ENCODE measurements at places on chromosomes 3 and 15.

- DNase-seq, result no peak
Observed at GRCh38 chr3:4849739-4850138, 129.5 kb upstream of the BHLHE40 start.

GRCh38 chr3:126706631-126707030 is 2.6 kb downstream of the CHCHD6 start:
- DNase-seq, result no peak

- DNase-seq, result no peak
Observed at GRCh38 chr15:89785774-89786140, 9.6 kb downstream of the MESP2 start.

DNA sequence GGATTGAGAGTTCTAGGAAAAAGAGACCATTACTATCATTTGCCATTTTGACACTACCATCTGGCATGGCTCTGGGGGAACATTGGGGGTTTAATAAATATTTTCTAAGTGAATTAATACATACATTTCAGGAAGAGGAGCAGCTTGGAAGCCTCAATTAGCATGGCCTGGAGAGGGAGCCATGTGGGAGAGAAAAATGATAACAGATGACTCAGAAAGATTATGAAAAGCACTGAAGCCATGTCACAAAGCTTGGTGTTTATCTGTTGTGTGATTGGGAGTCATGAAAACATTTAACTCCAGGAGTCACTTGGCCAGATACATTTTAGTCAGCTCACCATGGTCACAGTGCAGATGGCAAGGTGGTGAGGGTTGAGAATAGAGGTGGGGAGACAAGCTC is 121.0 kb downstream of the SSR3 start:
- no peak for DNase-seq

- DNase-seq, result no peak
Observed at GRCh38 chr3:101735833-101736232, 11.4 kb downstream of the CEP97 start.

GRCh38 chr3:143139762-143140161 is 20.2 kb downstream of the CHST2 start:
- DNase-seq, result no peak

DNA sequence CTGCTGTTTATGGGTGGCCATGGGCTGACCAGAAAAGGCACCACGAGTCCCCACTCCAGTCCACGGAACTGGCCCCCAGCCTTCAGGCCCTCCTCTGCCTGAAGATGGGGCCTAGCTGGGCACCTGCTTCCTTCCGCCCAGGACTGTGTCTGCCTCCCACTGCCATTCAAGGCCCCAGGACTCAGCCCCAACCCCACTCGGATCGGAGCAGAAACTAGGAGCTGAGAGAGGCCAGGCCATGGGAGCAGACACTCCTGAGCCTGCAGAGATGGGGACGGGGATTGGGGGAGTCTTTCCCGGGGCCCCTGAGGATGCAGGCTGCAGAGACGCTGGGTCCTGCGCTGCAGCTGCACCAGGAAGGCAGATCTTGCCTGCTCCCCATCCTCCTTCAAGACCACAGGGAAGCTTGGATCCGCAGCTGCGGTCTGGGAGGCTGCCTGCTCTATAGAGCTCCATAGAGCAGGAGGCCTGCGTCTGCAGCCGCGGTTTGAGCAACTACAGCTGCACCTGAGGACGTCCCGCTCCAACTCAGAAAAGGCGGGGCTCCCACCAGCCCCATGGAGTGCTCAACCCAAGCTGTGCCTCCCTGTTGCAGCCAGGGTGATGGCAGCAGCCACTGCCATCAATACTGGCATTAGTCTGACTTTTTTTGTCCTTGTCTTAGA is 383.9 kb upstream of the TMCO5A start:
- no peak for DNase-seq

DNA sequence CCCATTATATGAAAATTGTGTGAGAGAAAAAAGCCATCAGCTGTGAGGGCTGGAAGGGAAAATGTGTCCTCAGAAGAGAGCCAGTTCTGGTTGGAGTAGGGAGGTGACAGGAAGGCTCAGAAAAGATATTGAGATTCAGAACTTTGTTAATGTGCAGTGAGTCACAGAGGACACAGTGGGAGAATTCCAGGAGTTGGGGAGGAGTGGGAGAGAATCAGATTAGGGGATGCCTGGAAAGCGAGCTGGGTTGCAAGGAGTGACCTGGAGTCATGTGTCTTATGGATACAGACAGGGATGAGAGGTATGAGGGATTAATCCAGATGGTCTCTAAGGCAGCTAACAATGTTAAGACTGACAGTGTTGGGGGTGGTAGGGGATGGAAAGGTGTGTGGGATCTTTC is 67.5 kb downstream of the CHST2 start:
- DNase-seq, result no peak

- DNase-seq, result no peak
Observed at GRCh38 chr3:23735535-23736326, 70.0 kb upstream of the UBE2E1 start.

DNA sequence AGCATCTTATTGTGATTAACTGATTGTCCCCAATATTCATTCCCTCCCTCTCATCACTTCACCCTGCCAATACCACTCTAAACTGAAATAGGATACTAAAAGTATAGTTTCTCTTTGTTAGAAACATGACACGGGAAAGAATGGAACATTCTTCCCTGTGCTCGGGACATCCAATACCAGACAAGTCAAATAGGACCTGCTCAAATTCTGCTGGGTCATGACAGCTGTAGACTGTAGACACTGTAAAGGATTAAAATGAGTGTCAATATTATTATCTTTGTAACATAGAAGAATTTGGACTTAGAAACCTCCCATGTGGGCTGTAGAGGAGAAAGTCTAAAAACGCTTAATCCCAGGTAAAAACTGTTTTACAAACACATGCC is 315.0 kb upstream of the NR2E3 start:
- DNase-seq, result no peak

GRCh38 chr3:106578911-106579310 is 710.1 kb upstream of the CBLB start:
- DNase-seq, result no peak

DNA sequence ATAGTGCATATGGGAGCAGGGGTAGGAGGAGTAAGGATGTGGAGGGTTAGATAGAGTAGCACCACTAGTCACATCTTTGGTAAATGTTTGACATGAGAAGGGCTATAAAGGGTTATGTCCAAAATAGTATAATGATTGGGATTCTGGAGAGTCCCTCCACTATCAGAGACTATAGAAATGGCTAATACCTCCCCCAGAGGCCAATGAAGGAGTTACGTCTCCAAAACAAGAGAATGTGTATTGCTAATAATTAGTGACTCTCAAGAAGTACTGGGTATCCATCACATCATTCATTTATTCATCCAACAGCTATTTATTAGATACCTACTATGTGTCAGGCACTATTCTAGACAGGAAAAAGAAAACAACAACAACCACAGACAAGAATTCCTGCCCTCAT is 203.7 kb upstream of the UMPS start:
- no peak for DNase-seq

DNA sequence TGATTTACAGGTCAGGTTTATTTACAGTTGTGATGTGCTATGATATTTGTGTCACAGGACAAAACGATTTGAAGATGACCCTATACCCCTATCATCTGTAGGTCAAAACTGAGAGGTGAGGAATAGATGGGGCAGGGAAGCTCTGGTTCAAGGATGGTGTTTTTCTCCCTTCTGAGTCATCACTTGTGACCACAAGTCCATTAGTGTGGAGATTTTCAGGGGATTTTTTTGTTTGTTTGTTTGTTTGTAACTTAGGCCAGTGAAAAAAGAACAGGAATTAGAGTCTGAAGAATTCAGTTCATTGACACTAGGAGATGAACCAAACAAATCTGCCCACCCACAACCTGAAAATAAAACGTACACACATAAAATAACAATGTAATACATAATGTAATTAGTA is 62.7 kb upstream of the FAM98B start:
- DNase-seq, result no peak

DNA sequence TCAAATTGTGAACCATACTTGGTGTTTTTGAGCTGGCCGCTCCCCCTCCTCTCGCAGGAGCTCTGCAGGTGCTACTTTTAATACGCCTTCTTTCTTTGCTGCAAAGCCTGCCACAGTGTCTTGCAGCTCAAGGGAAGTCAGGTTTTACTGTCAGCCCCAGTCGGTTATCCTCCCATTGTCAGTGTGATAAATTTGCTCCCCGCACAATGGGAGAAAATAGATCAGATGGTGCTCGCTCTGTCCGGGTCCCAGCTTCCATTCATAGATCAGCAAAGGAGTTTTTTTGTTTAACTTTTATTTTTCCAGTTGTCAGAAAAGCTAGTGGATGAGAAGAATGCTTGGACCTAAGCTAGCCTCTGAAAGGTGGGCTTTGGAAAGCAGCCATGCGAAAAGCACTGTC is 207.7 kb downstream of the RYR3 start:
- no peak for DNase-seq

- DNase-seq, result no peak
Observed at GRCh38 chr3:11847607-11848006, 922 bp upstream of the TAMM41 start.

DNA sequence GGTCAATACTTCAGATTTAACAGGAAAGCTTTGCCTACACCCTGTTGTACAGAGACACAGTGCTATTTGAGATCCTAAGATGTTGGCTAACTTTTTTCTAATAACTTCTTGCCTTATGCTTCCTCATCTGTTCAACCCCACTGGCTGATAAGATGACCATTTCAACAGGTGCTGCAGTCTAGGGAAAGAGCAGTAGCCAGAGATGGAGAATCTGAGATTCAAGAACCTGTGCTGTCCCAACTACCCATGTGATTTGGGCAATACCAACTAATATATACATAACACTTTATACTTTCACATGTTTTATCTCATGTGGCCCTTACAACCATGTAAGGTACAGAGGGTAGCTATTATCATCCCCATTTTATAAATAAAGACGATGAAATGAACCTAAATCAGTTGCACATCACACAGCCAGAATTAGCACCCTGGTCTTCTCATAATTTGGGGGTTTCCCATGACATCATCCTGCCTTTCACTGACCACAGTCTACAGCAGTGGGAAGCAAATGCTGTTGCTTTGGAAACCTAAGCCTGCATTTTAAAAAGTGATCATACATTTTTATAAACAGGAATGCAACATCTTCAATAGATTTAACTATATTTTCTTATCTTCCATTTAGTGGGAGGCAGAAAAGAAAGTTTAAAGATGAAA is 9.7 kb downstream of the TTC23 start:
- DNase-seq, result no peak

DNA sequence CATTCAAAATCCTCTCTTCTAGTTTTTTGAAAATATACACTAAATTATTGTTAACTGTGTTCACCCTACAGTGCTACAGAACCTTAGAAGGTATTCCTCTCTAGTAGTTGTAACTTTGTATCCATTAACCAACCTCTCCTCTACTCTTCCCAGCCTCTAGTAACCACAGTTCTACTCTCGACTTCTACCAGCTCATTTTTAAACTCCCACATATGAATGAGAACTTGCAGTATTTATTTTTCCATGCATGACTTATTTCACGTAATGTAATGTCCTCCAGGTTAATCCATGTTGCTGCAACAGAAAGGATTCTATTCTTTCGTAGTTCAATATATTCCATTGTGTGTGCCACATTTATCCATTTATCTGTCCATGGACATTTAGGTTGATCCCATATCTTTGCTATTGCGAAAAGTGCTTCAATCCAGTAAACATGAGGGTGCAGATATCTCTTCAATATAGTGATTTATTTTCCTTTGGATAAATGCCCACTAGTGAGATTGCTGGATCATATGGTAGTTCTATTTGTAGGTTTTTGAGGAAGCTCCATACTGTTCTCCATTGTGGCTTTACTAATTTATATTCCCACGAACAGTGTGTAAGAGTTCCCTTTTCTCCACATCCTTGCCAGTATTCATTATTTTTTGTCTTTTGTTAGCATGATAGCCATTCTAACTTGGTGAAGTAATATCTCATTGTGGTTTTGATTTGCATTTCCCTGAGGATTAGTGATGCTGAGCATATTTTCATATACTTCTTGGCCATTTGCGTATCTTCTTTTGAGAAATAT is 113.7 kb upstream of the SMAD3 start:
- DNase-seq, result no peak

DNA sequence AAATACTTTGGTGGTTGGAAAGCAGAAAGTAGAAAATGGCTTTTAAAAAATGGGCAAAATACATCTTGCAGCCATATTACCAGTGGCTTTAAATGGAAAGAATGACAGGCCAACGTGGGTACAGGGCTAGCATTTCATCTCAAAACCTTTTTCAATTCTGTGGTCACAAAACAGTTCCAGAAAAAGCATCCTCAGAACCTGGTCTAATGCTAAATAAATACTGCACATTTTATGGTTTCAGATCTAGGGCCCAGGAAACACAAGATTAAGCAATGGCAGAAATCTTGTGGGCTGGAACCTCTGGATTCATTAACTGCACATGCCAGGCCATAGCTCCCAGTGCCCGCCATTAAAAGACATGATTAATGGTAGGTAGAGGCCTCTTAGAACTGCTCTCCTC is 470.2 kb upstream of the RASGRP1 start:
- DNase-seq, result no peak

- DNase-seq, result peak; percentile 13
Observed at GRCh38 chr15:60840703-60841411, 361.9 kb upstream of the ICE2 start.

GRCh38 chr15:76961268-76962011 is 29.9 kb downstream of the RCN2 start:
- DNase-seq, result no peak

DNA sequence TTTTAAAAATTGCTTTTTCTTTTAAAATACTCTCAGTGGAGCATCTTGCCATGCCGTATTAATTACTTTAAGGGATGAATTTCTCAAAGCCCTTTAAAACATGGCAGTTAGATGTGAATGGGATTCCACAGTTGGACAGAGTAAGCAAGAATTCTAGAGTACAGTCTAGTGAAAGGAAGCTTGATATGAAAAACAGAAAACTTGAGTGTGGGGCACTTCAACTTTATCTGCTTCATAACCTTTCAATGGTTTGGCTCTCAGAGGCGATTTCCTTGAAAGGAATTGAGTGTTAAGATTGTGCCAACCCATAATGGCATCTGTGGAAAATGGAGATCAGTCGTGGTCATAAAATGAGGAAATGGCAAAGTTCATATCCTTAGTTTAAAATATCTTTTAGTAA is 127.7 kb upstream of the SAMMSON start:
- DNase-seq, result no peak

DNA sequence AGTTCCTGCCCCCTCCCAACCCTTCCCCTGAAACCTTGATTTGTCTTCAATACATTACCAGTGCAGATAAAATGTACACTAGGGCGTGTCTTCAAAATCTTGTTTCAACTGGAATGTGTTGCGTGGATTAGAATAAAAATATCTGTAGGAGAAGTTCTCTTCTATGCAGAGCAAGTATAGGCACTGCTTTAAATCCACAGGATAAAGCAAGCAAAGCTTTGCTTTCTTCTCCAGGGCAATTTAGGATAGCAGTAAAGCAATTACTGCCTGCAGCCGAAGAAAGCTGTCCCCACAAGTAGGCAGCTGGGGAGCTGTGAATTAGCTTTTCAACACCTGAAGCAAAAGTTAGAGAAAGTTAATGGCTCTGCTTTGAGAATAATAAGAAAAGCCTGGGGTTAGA is 329.7 kb upstream of the KCNMB2 start:
- no peak for DNase-seq
